Naive thymus-derived CD8-positive, alpha-beta T cell (primary cell): ENCODE measurements at places on chromosomes 7 and 10. TPM values are rescaled to one million over a fixed set of nuclear protein-coding genes. Genes with fewer than 3 reads are reported as not detected.

The NXPH1 gene
- total RNA-seq: not detected

The INMT gene
- 0.77 TPM for total RNA-seq

- no peak for DNase-seq
Measured at GRCh38 chr10:10871352-10871751, 146.3 kb upstream of the CELF2 start.

DNA sequence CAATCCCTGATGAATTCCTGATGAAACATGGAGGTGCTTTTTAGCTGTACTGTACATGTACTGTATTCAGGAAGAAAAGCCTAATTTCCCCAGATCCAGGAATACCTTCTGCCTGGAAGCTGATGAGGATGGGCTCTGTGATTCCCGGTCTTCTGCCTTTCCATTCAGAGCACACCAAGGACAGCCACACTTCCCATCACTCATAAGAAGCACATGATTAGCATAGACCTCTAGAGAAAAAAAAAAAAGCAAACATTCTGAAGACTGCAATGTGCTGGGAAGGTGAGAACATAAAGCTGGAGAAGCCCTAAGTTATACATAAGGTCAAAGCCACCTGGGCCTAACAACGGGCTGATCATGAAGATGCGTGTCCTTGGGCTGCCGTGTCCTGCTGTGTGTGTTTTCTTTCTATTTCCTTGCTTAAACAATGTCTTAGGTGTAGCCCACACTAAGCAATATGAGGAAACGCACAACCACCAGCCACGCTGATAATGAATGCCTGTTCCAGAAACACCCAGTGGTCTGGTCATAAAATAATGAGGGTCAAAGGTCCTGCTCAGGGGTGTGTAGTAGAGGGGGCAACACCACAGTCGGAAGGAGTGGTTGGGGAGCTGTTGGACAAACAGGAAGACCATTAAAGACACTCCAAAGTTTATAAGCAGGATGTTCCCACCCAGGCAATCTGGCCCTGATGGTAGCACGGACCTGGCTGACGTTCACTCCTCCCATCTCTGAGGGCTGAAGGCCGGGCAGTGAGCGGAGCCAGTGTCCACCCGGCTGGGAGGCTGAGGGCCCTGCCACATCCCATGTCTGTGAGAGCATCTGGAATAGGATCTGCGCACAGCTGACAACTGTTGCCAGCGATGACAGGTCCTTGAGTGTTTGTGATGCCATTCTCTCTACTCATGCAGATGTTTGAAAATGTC lies 7.9 kb downstream of the PKD1L1 start:
- DNase-seq: no peak

GRCh38 chr7:47786557-47787248 lies 161.6 kb downstream of the PKD1L1 start:
- no peak for DNase-seq

DNA sequence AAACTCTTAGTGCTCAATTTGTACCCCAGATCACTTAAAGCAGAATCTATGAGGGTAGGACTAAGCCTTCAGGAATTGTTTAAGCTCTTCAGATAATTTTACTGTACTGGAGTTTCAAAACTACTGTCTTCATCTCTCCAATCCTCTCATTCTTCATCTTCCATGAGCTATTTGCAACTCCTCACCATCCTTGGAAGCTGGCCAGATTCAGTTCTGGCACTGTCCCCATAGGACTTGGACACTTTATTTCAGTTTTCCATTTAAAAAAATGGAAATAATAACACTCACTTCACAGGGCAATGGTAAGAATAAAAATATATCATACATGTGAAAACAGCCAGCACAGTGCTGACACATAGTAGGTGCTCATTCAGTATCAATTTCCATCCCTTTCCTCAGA lies 74.6 kb downstream of the PPP1R17 start:
- no peak for DNase-seq
